ENCODE measurements at places on chromosomes 1 and 21.

DNA sequence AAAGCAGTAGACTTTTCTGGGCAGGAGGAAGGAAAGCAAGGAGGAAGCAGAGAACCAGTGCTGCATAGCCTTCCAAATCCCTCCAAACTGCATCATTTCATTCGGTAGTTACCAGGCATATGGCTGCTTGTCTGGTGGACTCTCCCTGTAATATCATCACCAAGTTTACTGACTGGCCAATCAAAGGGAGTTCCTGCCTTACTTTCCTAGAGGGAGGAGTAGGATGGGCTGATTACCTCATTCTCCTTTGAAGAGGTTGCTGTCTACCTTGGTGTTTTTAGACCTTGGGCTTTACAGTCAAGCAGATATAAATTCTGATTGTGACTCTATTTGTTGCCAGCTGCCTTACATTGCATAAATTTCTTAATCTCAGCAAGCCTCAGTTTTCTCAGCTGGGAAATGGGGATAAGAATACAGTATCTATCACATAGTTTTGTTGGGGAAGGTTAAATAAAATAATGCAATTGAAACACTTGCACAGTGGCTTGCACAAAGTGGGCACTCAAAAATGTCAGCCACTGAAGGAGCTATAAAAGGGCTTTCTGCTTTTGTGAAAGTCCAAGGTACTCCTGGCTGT, 297.3 kb upstream of the PROX1 start:
- DNase-seq: no peak

DNA sequence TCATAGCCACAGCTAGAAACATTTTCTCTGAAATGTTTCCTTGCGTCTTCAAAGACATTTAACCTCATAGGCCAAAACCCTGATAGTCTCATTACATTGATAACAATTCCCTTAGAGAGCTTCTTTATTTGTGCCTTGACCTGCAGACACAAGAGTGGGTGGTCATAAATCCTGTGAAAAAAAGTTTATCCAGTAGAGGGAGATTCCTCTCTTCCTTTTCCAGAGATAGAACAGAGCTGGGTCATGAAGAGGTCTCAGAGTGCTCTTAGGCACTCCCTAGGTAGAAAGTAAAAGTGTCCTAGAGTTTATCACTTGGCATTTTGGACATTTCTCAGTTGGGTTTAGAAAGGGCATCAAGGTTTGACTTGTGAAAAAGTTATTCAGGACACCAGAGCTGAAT, 426.1 kb downstream of the NUF2 start:
- DNase-seq: no peak

DNA sequence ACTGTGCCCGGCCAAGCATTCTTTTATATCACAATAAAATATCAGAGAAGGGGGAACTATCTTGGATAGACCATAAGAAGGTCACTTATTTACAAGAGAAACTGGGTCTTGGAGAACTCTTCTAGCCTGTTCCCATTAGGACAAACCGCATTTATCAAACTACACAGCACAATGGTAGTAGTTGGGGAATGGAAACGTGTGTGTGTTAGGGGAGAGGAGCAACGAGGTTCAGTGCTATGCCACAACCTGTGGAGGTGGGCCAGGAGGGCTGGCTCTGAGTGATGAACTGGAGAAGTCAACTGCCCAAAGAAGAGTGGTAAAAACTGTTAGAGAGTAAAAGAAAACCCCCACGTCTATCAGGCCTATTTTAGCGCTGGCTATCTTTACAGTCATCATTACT, 1.6 kb downstream of the DONSON start:
- DNase-seq: no peak

GRCh38 chr1:18927654-18928272, 25.4 kb upstream of the ALDH4A1 start:
- no peak for DNase-seq

- no peak for DNase-seq
Observed at GRCh38 chr21:27550287-27550686, 583.4 kb upstream of the ADAMTS5 start.

DNA sequence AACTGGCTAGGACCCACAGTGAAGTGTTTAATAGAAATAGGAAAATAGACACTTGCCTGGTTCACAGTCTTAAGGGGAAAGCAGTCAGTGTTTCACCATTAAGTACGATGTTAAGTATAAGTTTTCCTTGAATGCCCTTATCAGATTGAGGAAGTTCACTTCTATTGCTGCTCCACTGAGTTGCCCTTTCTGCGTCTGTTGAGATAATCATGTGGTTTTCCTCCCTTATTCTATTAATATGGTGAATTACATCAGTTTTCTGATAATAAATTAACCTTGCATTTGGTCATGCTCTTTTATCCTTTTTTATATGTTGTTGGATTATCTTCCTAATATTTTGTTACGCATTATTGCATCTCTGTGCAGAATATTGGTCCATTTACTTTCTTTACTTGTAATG, 21.4 kb downstream of the UTS2 start:
- no peak for DNase-seq

GRCh38 chr21:36388835-36389234, 3.6 kb downstream of the CHAF1B start:
- DNase-seq: no peak

All from activated naive CD4-positive, alpha-beta T cell treated with anti-CD3 and anti-CD28 coated beads, Interleukin-2, amount 50 U/mL, for 16 hours (primary cell).